ENCODE measurements at places on chromosomes 13 and 19.

- peak; percentile 60 for DNase-seq
Observed at GRCh38 chr13:30615866-30616541, 1.7 kb upstream of the USPL1 start.

DNA sequence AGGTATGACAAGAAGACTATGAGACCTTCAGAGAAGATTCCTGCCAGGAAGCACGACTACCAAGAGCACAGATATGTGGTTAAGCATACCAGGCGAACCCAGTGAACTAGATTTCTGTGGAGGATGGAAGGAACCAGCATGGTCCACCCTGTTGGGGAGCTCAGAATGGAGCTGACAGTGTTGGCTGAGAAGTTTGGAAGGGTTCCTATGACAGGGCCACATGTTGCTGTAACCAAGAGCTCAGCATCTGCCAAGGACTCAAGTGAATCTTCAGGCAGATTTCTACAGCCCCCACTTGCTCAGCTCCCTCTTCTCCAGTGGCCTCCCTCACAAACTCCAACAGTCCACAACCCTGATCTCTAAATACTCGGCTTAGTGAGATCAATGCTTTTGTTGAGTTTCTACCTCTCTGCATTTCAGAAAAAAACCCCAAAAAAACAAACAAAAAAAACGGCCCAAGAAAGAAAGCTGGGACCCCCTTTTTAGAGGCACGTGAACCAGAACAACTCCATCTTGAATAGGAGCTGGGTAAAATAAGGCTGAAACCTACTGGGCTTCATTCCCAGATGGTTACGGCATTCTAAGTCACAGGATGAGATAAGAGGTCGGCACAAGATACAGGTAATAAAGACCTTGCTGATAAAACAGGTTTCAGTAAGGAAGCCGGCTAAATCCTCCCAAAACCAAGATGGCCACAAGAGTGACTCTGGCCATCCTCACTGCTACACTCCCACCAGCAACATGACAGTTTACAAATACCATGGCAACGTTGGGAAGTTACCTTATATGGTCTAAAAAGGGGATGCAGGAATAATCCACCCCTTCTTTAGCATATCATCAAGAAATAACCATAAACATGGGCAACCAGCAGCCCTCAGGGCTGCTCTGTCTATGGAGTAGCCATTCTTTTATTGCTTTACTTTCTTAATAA is 691.1 kb downstream of the UQCRFS1 start:
- no peak for DNase-seq

- DNase-seq, result no peak
Observed at GRCh38 chr13:101429733-101430132, 13.4 kb upstream of the NALCN start.

- no peak for DNase-seq
Observed at GRCh38 chr13:33348366-33348765, 62.8 kb upstream of the STARD13 start.

DNA sequence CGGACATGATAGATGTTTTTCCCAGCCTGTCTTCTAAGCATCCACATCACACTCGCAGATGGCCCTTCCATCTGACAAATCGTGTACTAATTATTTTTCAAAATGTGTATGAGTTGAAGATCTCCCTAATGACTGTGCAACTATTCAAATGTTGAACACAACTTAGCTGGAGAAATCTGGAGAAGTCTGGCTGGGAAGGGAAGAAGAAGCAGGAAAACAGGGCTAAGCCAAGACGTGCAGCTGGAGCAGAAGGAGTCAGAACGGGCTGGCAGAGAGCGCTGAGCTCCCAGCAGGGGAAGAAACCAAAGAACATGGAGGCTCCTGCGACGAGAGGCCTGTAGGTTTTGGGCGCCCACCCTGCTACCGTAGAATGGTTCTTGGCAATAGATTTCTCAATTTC is 13.2 kb upstream of the LATS2 start:
- DNase-seq, result no peak

- no peak for DNase-seq
Observed at GRCh38 chr19:50514346-50515167, 844 bp upstream of the ASPDH start.

GRCh38 chr13:99766641-99767045 is 204.9 kb downstream of the ZIC5 start:
- no peak for DNase-seq

DNA sequence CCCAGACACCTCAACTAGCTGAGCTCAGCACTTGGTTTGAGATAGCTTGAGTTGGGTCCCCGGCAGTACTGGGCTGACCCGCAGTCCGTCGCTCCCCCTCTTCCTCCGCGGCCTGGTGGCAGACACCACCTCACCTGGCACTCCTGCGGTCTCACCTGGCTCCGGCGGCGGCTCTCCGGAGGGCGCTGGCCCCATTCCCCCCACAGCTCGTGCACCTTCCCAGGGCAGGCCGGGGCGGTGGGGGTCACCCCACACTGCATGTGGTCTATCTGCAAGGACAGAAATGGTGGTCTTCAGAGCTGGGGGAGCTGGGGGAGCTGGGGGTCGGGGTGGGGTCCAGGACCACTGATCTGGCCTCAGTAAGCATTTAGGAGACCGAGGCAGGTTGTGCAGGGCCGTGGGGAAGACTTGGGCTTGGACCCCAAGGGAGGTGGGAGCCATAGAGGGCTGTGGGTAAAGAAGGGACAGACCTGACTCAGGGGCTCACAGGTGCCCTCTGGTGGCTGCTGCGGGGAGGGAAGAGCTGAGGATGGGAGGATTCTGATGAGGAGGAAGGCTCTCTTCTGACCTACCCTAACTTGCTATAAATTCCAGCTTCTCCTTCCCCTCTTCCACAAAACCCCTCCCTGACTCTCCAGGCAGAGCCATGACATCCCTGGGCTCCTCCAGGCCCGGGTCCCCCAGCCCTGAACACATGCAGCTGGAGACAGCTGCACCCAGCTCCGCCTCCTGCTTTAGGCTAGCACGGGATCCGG is 6.7 kb upstream of the PLIN4 start:
- DNase-seq, result peak; percentile 77

- no peak for DNase-seq
Observed at GRCh38 chr19:55175117-55175867, 4.8 kb downstream of the SYT5 start.

DNA sequence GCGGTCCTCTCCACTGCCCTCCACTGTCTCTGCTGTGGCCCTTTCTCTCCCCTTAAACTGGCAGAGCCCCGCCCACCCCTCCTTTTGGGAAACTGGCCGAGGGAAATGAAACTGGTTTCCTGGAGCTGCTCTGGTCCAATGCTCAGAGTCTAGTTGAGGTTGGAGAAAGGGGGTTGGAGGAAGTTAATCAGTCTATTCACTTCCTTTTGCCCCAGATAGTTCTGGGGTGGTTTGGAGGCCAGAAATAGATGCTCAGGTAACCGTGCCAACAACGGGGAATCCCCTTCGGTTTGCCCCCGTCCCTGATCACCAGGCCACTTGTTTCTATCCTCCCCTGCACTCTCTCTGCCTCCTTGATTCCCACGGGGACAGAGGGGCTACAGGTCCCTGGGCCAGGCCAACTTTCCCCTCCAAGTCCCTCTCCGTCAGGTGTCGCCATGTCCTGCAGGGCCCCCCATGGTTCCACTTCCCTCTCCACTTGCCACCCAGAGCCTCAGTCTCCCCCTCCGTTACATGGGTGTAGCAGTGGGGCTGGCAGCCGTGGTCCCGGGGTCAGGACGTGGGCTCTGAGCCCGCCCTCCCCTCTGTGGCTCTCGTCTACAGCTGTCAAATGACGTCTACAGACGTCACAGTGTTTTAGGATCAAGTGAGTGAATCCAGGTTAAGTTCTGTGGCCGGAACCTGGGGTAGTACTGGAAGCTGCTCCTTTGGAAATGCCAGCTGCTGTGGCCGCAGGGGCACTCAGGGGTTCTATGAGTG is at the start of gene IL4I1:
Gene IL4I1 (minus strand): TSS at position 25 of the 759 bp plus-strand sequence. CDS start 727 bp downstream, outside the sequence.
- peak; percentile 95 for DNase-seq

DNA sequence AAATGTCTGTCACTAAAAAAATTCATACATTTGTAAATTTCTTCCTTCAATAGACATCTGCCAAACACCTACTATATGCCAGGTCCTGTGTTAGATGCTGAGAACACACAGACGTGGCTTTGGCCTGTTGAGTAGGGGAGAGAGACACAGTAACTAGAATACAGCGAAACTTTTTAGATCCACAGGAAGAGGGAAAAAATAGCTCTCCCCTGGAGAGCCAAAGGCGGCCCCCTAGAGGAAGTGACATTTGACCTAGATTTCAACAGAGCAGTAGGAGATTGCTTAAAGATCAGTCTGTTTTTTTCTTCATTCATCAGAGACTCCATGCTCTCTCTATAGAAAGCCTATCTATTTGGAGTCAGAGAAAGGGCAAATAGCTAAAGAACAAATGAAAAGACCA is 11.3 kb downstream of the LCP1 start:
- peak; percentile 47 for DNase-seq

- no peak for DNase-seq
Observed at GRCh38 chr19:46764817-46765291, 18.6 kb upstream of the STRN4 start.

DNA sequence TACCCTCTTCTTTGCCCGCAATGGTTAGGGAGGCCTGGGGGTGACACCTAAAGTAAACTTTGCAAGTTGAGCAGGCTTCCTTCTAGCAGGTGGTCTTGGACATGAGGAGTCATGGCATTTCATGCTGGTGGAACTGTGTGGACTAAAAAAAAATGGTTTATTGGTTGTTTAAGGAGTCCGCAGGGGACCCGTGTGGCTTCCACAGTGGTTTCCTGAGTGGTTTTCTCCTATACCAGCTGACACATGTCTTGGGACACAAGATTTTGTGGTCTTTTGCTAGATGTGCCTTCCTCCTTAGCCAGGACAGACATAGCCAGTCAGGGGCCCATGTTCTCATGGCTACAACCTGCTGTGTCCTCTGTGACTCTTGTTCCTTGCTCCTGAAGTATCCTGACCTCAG is 1.5 kb downstream of the ZNF543 start:
- DNase-seq, result no peak

DNA sequence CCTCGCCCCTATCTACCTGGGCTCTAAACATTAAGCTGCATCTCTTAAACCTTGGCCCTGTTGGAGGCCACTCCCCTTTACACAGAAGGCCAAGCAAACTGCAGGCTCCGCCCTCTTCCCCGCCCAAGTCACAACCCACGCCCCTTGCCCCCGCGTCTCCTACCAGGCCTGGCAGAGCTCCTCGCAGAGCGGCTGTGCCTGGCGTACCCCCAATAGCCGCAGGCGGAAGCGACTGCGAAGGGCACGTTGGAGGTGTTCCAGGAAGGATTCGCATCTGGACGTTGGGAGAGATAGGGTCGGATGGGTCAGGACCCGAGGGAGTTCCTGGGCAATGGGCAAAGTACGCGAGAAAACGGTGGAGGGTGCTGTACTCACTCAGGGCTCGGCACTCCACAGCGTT is 5.9 kb downstream of the RTBDN start:
- DNase-seq, result peak; percentile 56

DNA sequence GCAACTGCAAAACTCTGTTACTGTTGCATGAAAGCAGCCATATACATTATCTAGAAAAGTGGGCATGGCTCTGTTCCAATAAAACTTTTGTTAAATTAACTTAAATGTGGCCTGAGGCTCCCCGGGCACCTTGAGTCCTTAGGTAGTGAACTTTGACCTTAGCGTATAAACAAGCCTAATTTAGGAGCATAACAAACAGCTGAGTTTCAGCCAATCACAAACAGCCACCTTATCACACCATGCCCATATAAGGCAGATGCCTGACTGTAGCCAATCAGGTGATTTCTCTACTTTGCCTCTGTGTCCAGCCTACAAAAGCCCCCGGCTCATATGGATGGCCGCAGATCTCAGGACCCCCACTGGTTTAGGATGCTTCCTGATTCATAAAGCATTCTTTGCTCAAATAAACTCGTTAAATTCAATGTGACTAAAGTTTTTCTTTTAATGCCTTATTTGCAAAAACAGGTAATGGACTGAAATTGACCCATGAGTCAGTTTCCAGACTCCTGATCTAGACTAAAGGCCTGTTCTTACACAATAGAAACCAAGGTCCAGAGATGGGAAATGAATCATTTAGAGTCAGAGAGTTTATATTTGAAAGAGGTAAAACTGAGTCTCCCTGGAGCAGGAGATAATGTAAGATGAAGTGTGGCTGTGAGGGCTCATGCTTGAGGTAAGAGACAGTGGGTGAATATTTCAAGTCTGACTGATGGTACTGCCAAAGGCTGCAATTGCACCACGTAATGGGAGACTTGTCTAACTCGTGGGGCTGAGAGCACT is 130.2 kb downstream of the FGF9 start:
- DNase-seq, result no peak

- no peak for DNase-seq
Observed at GRCh38 chr13:47136504-47136941, 239.7 kb upstream of the HTR2A start.

DNA sequence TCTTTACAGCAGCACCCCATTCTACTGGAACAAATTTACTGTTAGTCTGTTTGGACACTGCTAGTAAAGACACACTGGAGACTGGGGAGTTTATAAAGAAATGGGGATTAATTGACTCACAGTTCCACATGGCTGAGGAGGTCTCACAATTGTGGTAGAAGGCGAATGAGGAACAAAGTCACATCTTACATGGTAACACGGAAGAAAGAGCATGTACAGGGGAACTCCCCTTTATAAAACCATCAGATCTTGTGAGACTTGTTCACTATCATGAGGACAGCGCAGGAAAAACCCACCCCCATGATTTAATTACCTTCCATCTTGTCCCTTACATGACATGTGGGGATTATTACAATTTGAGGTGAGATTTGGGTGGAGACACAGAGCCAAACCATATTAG is 1204.2 kb downstream of the SLITRK1 start:
- DNase-seq, result no peak

- DNase-seq, result no peak
Observed at GRCh38 chr19:12891553-12892021, 627 bp downstream of the GCDH start.

- peak; percentile 73 for DNase-seq
Observed at GRCh38 chr19:35135389-35135909, 590 bp upstream of the LGI4 start.

DNA sequence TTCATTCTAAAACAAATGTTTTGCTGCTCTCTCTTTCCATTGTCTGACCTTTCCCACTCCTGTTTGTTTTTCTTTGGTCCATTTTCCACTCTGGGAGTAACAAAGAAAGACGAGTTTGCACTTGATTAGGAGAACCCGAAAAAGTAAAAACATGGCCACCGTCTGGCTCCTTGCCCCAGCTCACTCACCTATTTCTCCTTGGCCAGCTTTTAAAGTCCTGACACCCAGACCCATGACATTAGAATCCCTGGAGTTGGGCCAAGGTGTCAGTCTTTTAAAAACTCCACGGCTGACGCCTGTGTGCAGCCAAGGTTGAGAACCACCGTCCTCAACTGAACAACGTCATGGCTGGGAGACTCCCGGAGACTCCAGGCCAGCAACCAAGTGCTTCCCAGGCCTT is 63.6 kb upstream of the FLT1 start:
- DNase-seq, result no peak

DNA sequence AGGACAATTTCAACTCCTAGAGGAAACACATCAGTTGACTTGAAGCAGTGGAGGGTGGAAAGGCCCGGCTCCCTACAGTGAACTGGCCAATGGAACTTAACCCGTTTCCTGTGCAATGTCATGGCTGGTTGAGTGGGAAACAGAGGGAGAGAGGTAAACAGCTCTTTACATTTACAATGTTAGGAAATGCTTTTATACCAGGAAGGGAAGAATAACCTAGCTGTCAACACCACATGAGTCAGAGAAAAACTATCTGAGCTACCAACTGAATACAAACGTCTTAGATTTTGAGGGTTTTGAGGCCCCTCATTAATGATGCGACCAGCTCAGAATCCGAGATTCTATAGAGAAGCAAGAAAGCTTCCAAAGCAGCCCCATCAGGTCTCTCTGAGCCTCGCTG is 36.7 kb downstream of the CARD8 start:
- no peak for DNase-seq

- DNase-seq, result no peak
Observed at GRCh38 chr13:22940736-22941135, 240.0 kb upstream of the SGCG start.

- DNase-seq, result no peak
Observed at GRCh38 chr19:30084390-30084819, 142.4 kb downstream of the URI1 start.

Measured in suppressor macrophage treated with lipopolysaccharide for 1 hour (primary cell).